ENCODE measurements at places on chromosomes 1 and 21.

DNA sequence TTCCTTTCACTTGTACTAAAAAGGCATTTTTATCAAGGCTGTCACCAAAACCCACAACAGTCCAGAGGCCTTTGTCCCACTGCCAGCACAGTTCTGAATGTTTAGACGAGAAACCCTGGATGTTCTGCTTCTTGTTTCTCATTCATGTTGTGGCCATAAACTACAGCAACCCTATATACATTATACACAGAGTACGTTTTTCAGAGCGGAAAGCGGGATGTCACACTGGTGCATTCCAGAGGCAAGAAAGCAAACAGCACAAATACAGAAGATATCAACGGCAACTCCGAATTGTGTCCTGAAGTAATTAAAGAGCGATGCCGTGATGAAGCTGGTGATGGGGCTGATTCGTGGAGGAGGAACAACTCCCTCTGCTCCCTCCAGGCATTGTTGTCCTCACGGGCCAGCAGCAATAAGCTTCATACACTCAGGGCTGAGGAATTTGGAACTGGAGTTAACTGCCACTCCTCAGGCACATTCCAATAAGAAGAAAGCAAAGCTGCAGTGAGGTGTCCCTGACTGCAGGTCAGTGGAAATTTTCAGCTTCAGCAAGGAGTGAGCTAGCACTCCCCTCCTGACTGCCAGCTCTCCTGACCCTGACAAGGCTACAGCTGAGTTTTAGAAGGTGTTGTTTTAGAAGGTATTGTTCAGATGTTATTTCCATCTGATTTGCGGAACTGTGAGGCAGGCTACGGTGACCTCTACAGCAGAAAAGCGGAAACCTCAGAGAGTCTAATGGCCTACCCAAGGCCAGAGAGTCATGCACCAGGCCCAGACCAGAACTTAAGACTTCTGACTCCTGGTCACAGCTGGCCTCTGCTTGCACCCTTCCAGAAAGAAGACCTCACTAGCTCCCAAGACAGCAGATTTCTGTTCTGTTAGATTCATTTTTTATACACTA lies 149.0 kb downstream of the TGFBR3 start:
- no peak for DNase-seq

- no peak for DNase-seq
These were observed 294.6 kb downstream of the TTLL7 start for GRCh38 chr1:83704350-83704749.

DNA sequence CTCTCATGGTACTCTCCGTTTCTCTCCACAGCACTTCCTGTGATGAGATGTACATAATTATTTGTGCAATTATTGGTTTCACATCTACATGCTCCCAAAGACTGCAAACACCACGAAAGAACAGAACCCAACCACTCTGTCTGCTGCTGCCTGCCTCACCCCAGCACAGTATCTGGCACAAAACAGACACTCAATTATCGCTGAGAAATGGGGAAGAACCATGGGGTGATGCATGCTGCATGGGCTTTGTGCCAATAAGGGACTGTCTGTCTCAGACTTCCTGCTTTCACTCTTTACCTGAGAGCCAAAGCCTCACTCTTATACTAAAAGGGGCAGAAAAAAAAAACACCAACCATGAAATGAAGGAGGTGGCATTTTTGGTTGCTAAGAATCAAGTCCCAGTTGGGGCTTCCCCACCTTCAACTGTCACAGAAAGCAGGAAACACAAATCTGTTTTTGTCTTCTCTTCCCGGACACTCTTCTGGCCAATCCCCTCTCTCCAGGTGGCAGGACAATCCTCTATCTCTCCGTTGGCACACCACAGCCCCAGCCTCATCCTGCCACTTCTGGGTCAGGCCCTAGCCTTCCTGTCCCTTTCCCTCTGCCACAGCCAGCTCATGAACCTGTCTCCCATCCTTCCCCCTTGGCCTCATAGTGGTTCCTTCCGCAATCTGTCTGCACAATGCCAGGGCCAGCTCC lies 82.0 kb downstream of the TGFBR3 start:
- DNase-seq, result no peak

- DNase-seq, result no peak
These were observed 12.5 kb upstream of the KPRP start for GRCh38 chr1:152745289-152745704.

GRCh38 chr1:11320153-11320936 lies 47.3 kb downstream of the UBIAD1 start:
- no peak for DNase-seq

GRCh38 chr1:156859523-156860112 lies 701 bp upstream of the INSRR start:
- DNase-seq, result no peak

GRCh38 chr1:67227196-67227595 lies 60.9 kb downstream of the IL23R start:
- no peak for DNase-seq

DNA sequence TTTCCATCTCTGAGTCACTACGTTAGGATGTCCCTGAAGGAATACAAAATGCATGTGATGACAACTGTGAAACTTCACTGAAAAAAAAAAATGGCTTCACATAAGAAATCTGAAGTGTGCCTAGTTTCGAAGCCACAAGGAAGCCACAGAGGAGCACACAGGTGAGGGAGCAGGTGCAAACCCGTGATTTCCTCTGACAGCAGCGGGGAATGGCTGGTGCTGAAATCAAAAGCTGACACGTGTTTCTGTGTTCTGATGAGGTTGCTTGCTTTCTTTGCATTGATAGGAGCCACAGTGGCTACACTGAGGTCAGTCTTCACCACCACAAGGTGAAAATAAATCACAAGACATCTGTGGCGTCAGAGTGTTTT lies 105.7 kb upstream of the TLR5 start:
- DNase-seq, result no peak

DNA sequence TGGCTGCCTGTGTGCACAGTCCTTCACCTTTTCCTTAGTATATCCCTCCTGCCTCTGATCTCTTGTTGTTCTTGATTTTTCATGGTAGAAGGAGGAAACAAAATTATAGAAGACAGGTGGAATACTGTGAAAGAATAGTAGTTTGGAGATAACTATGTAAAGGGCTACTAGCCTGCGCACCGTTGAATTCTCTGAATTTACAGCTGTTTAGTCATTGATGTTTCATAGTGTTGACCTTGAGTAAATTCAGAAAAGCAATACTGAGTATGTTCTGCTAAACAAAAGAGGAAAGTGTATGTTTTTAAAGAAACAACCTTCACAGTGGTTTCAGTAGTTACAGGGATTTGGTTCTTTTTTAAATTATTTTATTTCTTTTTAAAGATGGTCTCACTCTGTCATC lies 18.1 kb downstream of the CAMTA1 start:
- no peak for DNase-seq

DNA sequence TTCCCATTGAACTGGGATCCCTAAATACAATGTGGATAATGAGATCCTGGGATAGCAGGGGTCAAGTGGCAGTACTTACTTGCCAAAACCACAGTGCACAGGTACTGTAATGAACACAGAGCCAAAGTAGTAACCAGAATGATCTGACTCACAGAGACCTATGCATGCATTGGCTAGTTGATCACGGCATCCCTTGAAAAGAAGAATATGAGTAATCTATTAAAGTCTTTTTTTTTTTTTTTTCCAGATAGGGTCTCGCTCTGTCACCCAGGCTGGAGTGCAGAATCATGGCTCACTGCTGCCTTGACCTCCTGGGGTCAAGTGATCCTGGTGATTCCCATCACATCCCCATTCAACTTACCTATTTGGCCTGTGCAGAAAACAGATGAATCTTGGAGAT lies 29.4 kb upstream of the EIF4G3 start:
- DNase-seq, result no peak

DNA sequence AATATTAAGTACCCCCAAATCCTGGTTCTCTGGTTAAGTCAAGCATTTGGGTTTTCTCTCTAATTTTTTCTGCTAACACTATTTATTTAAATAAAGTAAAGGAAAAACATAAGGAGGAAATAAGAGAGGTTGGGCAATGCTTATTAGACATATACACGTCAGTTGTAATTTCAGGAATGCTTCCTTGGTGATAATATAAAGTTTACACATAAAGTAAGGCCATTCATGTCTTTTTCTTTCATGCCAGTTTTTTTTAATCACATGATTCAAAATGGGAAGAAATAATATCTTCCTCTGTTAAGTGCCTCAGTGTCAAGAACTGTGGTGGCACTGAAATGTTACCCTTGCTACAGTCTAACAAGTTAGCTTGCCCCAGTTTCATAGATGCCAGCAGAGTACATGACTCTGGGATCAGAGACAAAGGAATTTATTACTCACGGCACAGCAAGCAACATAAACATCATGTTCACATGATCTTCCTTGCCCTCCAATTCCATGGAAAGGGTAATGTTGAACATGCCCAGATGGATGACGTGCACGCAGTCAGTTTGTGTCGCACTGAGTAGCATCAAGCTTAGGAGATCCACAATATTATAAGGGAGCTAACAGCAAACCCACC lies 184.9 kb downstream of the PLA2G4A start:
- no peak for DNase-seq

GRCh38 chr1:36594023-36594422 lies 111.3 kb upstream of the CSF3R start:
- DNase-seq, result peak; percentile 49

GRCh38 chr1:39335216-39335615 lies 130.7 kb downstream of the MACF1 start:
- no peak for DNase-seq

GRCh38 chr1:213986925-213987250 lies 885 bp upstream of the PROX1 start:
- DNase-seq, result no peak

GRCh38 chr1:31703431-31704270 lies at the start of gene COL16A1:
Gene COL16A1, minus strand, starts transcription at chr1:31704017. Its CDS starts 1,824 bp downstream, at chr1:31702193.
- DNase-seq, result peak; percentile 75

GRCh38 chr1:155063550-155064110 lies at the start of gene EFNA4:
Gene EFNA4, plus strand, starts transcription at chr1:155063740. Its CDS starts 84 bp downstream, at chr1:155063824.
- peak; percentile 82 for DNase-seq

GRCh38 chr1:23478896-23479665 lies 4.9 kb downstream of the ASAP3 start:
- no peak for DNase-seq

DNA sequence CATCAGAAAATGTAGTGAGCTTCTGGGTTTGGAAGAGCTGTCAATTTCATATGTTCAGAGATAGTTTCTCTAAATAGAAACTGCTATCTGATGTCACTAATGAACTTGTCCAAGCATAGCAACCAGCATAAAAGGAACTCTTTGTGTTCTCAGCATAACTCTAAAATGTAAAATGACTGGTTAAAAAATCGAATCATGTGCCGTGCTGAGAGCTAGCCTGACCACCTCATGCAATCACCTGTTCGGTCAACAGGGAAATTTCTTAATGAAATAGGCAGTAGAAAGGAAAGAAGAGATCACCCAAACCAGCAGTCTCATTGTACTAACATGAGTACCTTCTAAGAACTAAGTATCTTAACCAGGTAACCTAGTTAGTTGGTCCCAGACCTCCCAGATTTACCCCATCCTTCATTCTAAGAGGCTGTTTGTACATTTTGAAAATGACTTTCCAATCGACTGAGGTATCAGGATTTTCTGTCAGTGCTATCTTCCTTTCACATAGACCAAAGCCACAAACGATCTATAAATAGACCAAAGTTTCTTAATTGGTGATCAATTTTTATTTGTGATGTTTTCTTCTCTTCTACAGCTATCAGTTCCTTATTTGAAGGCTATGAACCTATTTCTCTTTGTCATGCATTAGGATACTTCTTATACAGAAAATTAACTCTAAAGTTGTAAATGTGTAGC lies 147.3 kb downstream of the TLR5 start:
- DNase-seq, result no peak

DNA sequence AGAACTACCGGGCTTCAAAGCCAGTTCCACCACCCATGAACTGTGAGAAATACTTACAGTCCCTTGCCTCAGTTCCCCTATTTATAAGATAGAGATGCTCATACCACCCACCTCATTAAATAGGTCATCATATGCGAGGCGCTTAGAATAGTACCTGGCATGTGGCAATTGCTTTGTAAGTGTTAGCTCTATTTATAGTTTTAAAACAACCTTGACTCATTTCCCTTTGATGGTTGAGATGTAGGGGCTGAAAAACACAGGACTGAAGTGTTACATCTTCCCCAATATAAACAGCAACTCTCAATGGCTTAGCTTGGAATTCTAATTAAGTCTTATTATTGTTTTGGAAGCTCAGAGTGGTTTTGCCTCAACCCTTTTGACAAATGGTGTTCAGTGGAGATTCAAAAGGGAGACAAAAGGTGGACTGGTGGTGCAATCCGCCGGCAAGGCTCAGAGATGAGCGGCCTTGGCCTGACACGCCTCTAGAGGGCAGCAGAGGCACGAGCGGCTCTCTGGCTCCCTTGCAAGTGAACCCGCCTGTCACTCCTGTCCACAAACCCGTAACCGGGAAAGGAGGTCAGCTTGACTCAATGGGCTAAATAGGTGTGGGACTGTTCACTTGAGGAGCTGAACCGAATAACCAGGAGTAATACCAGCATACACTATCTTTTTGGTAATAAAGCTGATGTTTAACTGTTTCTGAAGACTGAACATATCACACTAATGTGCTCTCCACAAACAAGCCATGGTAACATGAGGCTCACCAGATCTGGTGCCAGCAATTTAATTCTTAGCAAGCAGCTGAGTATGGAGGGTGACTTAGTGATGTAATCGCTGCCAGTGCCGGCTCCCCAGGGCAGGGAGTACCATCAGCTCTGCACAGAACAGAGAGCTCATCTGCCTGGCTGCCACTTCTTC lies 19.5 kb upstream of the SMYD2 start:
- DNase-seq, result peak; percentile 72

- DNase-seq, result no peak
These were observed 183.6 kb downstream of the NR5A2 start for GRCh38 chr1:200211157-200211556.

- no peak for DNase-seq
These were observed 39.6 kb downstream of the KCTD3 start for GRCh38 chr1:215606564-215607168.

DNA sequence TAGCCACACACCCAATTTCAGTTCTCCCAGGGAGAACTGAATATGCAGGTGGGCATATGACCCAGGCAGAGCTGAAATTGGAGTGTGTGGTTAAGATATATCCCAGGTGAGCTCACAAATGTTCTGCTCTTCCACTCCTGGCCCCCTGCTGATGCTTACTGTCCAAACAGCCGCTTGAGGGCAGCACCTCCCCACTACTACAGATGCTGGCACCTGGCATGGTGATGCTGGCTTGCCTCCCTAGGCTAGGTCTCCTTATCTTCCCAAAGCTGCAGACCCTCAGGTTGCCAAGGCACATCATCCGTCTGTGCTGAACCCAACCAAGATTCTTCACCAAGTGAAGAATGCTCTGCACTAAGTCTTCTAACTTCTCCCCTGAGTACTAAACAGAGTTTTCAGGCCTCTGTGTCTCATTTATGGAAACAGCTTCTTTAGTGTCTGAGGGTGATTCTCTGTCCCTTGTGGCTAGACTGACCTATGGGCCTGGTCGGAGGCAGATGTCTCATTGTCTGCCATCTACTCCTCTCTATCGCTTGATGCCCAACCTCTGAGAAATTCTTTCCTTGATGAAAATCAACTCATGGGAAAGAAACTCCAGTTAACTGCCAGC lies 27.2 kb downstream of the XCL1 start:
- peak; percentile 79 for DNase-seq

Data from NCI-H1105 (cell line).